ENCODE measurements at places on chromosomes 2 and 18. TPM values are rescaled to one million over a fixed set of nuclear protein-coding genes. Genes with fewer than 3 reads are reported as not detected.

The RUFY4 gene
- polyA plus RNA-seq = not detected

The RTP5 gene
- polyA plus RNA-seq = not detected

The WDR12 gene
- polyA plus RNA-seq = 30.6 TPM

The MLPH gene
- 15.5 TPM for polyA plus RNA-seq

The GPR39 gene
- 3.6 TPM for polyA plus RNA-seq

The CRYGC gene
- polyA plus RNA-seq = not detected

The PFN4 gene
- 0.52 TPM for polyA plus RNA-seq

The SERPINB12 gene
- not detected for polyA plus RNA-seq

The GALR1 gene
- polyA plus RNA-seq = not detected

- no peak for DNase-seq
Measured at GRCh38 chr18:2444201-2444875, 127.0 kb downstream of the METTL4 start.

GRCh38 chr2:216308576-216308975 is 63.7 kb downstream of the MARCHF4 start:
- DNase-seq = no peak

- DNase-seq = no peak
Measured at GRCh38 chr2:26463244-26464192, 14.4 kb downstream of the OTOF start.

DNA sequence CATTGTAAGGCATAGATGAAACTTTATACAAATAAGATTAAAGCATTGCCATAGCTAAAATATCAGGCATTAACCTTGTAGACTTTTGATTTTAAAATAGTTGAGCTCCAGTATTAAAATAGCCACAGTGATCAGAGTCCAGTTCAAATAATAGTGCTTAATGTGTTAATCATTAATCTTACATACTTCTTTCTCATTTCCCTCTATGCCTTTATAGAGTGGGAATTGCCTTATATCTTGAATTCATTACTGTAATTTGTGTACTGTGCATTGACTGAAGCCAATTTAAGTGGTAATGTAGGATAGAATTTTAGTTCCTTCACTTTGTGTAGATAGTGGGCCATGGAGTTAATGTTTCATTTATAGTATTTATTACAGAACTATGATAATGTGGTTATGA is 549.2 kb upstream of the VWC2L start:
- no peak for DNase-seq

- DNase-seq = no peak
Measured at GRCh38 chr18:43705850-43706249, 428.6 kb upstream of the SYT4 start.

DNA sequence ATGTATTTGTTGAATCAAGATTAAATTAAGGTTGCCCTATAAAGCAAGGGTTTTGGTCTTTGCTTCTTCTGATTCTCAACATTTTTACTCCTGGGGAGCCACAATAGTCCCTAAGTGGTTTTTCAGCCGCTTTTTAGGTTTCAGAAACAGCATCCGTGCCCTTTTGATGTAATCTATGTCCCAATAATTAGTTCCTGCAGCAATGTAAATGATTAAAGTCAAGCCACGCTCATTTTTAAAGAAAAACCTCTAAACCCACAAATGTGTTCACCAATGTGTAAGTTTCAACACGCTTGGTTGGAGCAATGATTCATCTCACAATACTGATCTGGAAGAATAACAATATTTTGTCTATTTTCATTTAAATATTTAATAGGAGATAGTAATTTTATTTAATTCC is 5.6 kb downstream of the ARL4C start:
- DNase-seq = no peak

- no peak for DNase-seq
Measured at GRCh38 chr18:14912967-14913366, 165.0 kb downstream of the ANKRD30B start.

- DNase-seq = no peak
Measured at GRCh38 chr2:176138923-176139660, 9.6 kb downstream of the HOXD8 start.

GRCh38 chr2:2756886-2757285 is 425.8 kb upstream of the MYT1L start:
- DNase-seq = no peak

DNA sequence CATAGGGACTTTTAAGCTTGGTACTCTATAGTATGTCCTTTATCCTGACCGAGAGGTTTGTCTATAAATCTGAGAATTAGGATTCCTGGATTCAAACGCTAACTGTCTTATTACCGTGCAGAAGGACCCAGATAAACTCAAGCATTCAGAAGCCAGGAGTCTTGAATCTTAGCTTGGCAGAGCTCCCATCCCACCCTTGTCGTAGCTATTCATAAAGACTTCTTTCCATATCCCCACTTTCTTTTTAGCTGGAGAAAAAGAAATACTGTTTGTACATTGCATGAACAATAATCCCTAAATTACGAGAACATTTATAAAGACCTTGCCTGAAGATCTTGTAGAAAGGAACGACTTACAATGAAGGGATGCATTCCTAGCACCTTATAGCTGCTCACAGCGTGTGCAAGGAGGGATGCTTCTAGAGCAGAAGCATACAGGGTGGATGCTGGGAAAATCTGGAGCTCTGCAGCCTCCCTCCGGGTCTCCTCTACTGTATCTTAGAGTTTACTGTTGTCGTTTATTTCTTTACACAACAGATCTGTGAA is 13.6 kb downstream of the EFR3B start:
- DNase-seq = no peak

DNA sequence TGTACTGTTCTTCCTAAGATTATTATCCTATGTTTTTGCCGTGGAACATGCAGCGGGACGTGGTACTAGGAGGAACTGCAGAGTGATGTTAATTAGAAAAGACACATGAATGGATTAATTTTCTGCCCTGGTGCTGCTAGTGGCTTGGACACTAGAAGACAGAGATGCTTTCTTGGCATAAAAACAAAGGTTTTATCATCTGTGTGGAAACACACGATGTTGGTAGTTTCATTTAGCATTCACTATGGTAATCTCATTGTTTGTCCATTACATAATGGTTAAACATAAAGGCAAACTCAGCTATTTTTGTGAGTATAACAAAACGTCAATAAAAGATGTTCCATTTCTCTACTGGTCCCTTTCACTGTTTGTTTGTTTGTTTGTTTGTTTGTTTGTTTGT is 22.8 kb downstream of the COL6A3 start:
- DNase-seq = no peak

Measured in AG04450 (cell line).